T follicular helper cell (primary cell): ENCODE measurements at places on chromosomes 13 and 19.

GRCh38 chr13:50584856-50585580 lies 258.5 kb downstream of the DLEU7 start:
- no peak for DNase-seq

DNA sequence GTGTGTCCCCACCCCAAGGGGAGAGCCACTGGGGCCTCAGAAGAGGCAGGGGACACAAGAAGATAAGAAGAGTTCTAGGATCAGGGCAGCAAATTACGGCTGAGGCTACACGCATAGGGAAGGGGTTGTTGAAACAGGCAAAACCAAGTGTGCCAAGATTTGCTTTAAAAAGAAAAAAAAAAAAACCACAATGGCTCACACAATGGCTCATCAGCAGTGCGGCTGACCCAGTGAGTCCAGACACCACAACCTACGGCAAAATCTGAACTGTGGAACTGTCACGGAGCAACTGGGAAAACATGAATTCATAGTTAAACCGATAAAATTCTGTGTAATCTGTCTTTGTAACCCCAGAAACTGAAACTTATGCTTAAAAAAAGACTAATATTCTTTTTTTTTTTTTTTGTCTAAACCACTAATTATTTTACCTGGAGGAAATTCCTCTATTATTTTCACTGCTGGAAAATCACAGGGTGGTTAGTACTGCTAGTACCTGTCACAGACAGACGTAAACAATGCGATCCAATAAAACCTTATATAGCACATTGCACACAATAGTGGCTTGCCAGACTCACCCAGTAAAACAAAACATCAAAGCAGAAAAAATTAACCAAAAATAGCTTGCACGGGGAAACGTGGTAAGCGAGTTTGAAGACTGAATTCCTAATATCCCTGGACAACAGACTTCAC lies 325.4 kb upstream of the TSHZ3 start:
- DNase-seq = no peak

DNA sequence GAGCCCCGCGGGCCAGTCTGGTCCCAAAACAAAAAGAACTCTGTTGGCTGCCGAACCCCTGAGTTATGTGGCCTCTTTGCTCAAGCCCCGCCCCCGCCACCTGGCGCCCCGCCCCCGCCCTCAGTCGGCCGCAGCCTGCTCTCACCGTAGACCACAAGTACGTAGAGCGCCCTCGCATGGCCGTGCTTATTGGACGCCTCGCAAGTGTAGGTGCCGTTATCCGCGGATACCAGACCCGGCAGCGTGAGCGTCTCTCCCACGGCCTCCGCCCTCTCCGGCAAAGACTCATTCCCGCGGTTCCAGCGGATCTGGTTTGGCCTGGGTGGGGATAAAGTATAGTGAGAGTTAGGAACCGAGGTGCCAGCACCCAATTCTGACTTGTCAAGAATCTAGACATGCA lies 5.5 kb upstream of the ZNF428 start:
- peak; percentile 84 for DNase-seq

DNA sequence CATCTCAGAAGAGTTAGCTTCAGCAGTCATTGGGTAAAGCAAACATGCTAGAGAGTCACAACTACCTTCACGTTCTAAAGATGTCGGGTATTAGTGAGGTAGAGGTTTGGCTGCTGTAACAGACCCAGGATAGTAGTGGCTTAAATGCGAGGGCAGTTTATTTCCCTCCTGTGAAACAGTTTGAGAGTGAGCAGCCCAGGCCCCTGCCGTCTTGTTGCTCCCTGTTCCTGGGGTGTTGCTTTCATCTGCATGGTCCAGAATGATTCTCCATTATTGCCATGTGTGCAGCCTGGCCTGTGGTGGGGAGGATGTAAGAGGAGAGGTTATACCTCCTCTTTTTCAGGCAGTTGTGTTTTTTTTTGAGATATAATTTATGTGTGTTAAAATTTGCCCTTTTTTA lies 63.7 kb downstream of the SIPA1L3 start:
- DNase-seq = no peak

DNA sequence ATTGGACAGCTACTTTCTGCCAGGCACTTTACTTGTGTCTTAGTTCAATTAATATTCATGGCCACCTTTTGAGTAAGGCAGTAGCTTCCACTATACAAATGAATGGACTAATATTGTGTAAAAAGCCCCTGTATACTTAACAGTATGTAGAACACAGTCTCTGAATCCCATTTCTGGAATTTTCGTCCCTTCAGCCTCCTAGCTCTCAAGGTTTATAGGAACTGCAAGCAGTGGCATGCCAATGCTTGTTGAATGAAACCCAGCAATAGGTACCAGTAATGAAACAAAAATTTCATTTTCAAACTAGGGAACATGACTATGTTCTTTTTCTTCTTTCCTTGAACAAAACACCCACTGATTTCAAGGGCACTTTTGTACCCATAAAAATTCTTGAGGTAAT lies 361.6 kb downstream of the TDRD3 start:
- no peak for DNase-seq

GRCh38 chr13:85441364-85441763 lies 357.9 kb downstream of the SLITRK6 start:
- no peak for DNase-seq

- peak; percentile 67 for DNase-seq
These were observed 5.3 kb downstream of the ABCA7 start for GRCh38 chr19:1045247-1045603.

DNA sequence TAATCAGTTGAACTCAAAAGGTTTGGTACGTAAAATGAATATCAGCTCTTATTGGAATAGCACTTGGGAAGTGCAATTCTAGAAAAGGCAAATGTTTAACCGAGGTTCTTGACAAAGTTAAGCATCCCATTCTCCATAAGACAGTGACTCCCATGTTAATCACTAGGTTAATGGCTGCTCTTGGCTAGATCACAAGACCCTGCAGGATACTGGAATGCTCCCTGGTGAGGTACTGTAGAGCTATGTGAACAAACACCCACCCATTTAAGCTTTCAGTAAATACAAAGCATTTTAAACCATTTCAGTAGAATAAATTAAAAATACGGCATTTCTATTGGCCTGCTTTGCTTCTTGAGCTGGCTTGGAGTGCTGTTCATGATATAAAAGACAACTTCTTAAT lies 56.5 kb downstream of the TDRD3 start:
- no peak for DNase-seq

DNA sequence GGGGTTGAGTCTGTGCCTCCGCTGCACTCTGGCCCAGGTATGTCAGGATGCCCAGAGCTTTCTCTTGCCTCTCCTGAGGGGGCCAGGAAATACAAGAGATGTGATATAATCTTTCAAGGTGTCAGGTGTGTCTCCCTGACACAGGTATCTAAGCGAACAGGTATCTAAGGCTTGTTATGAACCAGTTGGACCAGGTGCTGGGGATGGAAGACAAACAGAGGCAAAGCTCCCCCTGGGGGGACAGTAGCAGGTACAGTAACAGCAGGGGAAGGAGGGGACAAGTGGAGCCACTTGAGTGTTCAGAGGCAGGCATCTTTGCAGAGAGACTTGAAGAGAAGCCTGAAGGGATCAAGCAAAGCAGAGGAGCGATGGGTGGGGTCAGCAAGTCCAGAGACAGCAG lies 2.6 kb downstream of the LENG1 start:
- no peak for DNase-seq

- no peak for DNase-seq
These were observed 194.5 kb downstream of the DACH1 start for GRCh38 chr13:71672512-71672911.

DNA sequence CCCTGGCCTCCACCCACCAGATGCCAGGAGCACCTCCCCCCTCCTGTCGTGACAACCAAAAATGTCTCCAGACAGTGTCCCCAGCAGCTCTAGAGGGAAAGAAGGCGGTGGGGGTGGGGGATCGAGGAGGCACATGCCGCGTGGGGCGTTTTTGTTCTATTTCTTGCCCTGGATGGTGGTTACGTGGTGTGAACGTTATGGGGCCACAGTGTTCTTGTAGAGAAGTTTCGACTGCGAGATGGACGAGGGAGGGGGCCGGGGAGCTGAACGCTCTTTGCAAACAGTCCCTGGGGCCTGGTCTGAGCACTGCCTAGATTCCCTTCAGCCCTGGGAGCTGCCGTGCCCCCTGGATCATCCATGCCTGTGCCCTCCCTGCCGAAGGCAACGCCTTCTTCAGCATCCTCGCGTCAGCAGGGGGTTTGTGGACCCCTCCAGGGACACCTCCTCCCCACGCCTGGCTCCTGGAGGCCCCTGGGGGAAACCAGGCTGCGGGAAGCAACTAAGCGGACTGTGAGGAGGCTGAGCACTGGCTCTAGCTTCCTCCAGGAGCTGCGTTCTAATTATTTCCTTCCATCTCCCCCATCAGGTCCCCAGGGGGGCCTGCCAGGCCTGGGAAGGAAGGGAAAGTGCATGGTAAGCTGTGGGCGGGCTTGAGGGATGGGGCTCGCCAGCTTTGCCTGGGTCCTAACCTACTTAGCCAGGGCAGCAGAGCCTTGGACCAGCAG lies 131.5 kb downstream of the IER2 start:
- no peak for DNase-seq

DNA sequence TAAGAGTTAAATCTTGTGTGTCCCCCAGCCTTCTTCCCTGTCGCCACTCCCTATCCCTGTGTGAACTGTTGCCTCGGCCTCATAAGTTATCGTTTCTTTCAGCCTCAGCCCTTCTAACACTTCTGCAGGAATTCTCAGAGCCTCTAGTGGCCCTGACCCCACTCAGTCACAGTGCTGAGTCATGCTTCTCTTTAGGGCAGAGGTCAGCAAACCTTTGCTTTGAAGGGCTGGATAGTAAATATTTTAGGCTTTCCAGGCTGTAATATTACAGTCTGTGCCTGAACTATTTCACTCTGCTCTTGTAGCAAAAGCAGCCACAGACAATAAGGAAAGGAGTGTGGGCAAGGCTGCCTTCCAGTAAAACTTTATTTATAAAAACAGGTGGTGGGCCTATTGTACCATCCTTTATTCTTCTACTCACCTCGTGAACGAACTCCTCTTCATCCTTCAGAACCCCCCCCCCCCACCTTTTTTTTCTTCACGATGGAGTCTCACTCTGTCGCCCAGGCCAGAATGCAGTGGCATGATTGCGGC lies 22.1 kb downstream of the MYO9B start:
- no peak for DNase-seq

- no peak for DNase-seq
These were observed 472.7 kb upstream of the NBEA start for GRCh38 chr13:34469196-34469986.

DNA sequence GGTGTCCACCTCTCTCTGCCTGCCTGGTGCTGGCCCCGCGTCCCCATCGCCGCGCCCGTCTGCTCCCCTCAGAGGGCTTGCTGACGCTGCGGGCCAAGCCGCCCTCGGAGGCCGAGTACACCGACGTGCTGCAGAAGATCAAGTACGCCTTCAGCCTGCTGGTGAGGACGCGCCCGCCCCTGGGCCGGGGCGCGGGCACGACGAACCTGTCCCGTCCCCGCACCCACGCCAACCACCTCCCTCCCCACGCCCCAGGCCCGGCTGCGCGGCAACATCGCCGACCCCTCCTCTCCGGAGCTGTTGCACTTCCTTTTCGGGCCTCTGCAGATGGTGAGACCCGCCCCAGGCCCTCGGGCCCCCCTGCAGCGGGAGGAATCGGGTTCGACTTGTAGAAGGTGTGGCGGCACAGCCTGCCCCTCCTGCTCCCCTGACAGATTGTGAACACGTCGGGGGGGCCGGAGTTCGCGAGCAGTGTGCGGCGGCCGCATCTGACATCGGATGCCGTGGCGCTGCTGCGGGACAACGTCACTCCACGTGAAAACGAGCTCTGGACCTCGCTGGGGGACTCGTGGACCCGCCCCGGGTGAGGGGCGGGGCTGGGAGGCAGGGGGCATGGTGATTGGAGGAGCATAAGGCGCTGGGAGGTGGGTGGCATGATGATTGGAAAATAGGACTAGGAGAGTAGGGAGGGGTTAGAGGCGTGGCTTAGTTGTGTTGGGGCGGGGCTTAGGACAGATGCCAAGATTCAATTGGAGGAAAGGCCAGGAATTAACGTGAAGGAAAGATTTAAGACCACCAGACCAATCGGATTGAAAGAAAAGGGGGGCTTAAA lies 6.6 kb downstream of the EPS8L1 start:
- no peak for DNase-seq

GRCh38 chr19:13127051-13127450 lies 9.0 kb downstream of the NACC1 start:
- no peak for DNase-seq

GRCh38 chr13:112895521-112896465 lies 73.2 kb upstream of the MCF2L start:
- DNase-seq = no peak

DNA sequence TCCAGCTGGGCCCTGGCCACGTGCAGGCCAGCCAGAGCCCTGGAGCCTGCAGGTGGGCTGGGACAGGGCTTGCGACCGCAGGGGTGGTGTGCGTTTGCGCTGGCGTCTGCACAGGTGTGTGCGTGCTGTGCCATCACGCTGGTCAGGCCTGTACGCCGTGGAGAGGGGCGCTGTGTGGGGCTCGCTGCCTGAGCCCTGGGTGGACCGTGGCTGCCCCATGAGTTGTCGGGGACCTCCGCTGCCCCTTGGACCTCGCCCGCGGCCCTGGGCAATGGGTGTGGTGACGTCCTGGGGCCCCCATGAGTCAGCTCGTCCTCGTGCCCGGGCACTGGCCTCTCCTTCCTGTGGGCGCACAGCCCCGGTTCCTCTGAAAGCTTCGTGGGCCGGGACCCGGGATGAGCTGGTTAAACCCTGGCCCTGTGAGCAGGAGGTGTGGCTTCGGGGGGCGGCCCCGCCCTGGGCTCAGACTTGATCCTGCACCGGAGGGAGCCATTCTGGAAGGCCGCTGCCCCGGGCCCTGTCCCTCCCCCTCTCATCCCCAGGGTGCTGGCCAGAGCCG lies 6.8 kb downstream of the CSNK1G2 start:
- DNase-seq = no peak

GRCh38 chr13:69997061-69997460 lies 110.6 kb upstream of the ATXN8OS start:
- DNase-seq = no peak

DNA sequence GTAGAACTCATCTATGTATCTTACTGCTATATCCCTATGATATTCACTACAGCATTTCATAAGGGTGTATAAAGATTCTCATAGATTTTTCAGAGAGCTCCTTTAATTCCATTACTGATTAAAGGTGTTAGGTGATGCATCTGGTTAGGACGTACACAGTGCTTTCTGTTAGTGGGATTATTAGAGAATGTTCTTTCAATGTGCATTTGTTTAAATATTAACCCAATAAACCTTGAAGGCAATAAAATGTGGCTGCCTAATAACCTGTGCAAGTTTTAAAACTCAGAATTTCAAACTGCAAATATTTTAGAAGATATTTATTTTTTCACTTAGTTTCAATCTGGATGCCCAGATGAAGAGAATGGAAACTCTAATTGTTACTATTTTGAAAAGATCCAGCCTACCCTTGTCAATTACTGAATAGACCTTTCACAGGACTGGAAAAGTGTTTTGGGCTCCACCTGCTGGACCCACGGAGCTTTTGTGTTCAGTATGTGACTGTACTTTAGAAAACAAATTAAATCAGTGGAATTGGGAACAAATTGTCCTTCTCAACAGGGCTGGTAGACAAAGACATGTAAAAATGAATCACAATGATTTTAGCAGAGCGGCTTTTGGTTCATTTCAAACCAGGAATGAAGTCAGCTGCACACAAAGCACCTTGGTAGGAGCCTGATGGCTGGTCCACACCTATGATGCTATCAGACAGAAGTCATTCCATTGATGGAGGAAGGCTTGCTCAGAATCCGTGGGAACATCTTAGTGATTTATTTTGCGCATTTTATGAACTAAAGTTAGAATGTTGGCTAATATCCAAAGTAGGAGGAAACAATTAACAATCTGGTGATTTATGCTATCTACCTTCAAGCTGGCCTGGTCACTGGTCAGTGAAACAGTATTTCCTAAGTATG lies 89.4 kb upstream of the RAP2A start:
- peak; percentile 11 for DNase-seq
